ENCODE measurements at places on chromosomes 11 and 22. TPM values are rescaled to one million over a fixed set of nuclear protein-coding genes. Genes with fewer than 3 reads are reported as not detected.

- no peaks in the 10 kb centered on the region for H3K36me3 ChIP-seq
- DNase-seq: no peak
- peak overlapping the region; percentile 76 for H3K27ac ChIP-seq
- H3K4me1 ChIP-seq: peaks cover 81% of the 10 kb centered on the region
- H3K27me3 ChIP-seq: no peaks in the 10 kb centered on the region
Observed at GRCh38 chr11:27398400-27398770, 35.4 kb upstream of the CCDC34 start.

DNA sequence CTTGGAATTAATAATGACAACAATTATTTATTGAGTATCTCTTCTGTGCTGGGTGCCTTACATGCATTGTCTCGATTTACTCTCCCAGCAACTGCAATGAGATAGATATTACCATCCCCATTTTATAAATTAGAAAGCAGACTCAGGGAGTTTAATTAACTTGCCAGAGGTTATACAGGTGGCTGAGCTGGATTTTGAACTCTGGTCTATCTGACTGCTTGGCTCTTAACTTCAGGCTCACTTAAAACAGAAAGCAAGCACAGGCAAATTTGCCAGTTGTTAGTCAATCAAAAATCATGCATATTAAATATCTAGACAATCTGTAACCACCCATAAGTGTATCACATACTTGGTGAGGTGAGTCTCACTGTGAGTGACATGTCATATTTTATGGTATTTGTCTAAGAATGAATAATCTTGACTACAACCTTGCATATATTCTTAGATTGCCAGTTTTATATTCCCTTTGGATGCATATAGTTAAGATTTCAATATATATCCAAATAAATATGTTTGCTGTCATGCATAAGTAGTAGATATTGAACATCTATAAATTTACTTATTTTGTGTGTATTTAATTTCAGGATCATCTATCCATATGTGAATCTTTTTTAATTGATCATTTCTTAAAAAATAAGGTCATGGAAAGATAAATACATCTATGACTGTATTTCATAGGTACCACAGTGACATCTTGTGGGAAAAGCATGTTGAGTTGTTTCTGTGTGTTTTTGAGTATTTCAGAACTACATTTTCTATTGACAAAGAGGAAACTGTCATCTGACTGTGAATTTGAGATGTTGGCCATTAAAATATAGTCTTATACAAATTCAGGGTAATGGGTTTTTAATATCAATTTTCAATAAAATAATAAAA lies 112.0 kb upstream of the ARHGAP42 start:
- no peak for DNase-seq
- H3K27ac ChIP-seq: no peak overlapping the region
- no peaks in the 10 kb centered on the region for H3K27me3 ChIP-seq
- no peaks in the 10 kb centered on the region for H3K36me3 ChIP-seq
- H3K4me1 ChIP-seq: no peaks in the 10 kb centered on the region
- H3K4me3 ChIP-seq: no peak overlapping the region

GRCh38 chr11:70088735-70089250 lies 10.7 kb downstream of the ANO1 start:
- no peak for DNase-seq
- no peaks in the 10 kb centered on the region for H3K36me3 ChIP-seq
- no peak overlapping the region for H3K27ac ChIP-seq

Gene GGT5
- 24.9 TPM for total RNA-seq

Gene HEPHL1
- total RNA-seq: not detected

Data from body of pancreas (tissue), 4 donors.